ENCODE measurements at places on chromosomes 16 and 17. TPM values are rescaled to one million over a fixed set of nuclear protein-coding genes. Genes with fewer than 3 reads are reported as not detected.

DNA sequence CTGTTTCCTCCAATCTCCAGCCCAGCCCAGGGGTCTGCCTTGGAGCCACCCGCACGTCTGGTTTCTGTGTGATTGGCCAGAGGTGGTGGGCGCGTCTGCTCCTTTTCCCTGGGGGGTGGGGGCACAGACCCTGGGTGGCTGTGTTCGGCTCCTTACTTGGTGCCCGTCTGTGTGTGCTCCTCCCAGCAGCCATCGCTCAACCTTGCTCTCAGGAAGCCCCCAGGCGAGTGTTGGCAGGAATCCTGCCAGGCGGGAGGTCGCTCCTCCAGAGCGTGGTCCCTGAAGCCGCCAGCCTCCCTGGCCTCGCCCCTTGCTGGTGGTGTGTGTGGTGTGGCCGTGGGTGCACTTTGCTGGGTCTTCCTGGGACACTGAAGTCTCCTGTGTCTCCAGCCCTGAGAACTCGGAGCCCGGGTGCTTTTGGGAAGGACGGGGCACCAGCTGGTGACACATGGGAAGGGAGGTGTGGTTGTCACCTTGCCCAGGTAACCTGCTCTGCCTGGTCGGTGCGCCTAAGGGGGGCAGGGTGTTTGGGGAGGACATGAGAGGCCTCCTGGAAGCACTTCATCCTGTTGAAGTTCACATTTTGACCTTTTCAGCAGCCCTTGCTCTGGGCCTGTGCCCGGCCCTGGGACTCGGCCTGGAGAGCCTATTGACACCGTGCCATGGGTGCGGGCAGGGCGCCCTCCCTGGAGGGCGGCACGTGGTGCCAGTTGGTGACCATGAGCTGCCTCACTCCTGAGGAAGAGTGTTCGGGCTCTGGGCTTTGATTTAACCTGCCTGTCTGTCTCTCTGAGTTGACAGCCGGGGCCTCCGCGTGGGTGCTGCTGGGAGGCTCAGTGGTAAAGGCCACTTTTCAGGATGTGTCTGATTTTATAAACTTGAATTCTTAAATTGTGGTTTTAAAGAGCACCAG is 49.0 kb upstream of the ZNF750 start:
- no peaks in the 10 kb centered on the region for H3K27me3 ChIP-seq
- no peak for DNase-seq
- no peak overlapping the region for H3K27ac ChIP-seq
- no peaks in the 10 kb centered on the region for H3K36me3 ChIP-seq

- H3K4me1 ChIP-seq = no peaks in the 10 kb centered on the region
- H3K4me3 ChIP-seq = no peak overlapping the region
- no peak for DNase-seq
- no peaks in the 10 kb centered on the region for H3K27me3 ChIP-seq
These were observed 9.3 kb upstream of the USP7 start for GRCh38 chr16:8972843-8973586.

ABCC11 gene
- not detected for total RNA-seq

AMZ2 gene
- total RNA-seq = 69.1 TPM

GRCh38 chr16:84546669-84547545 is 42.4 kb upstream of the MEAK7 start:
- no peak for DNase-seq
- no peaks in the 10 kb centered on the region for H3K27me3 ChIP-seq
- H3K4me1 ChIP-seq = peaks cover 5% of the 10 kb centered on the region
- H3K4me3 ChIP-seq = no peak overlapping the region
- no peaks in the 10 kb centered on the region for H3K36me3 ChIP-seq

DNA sequence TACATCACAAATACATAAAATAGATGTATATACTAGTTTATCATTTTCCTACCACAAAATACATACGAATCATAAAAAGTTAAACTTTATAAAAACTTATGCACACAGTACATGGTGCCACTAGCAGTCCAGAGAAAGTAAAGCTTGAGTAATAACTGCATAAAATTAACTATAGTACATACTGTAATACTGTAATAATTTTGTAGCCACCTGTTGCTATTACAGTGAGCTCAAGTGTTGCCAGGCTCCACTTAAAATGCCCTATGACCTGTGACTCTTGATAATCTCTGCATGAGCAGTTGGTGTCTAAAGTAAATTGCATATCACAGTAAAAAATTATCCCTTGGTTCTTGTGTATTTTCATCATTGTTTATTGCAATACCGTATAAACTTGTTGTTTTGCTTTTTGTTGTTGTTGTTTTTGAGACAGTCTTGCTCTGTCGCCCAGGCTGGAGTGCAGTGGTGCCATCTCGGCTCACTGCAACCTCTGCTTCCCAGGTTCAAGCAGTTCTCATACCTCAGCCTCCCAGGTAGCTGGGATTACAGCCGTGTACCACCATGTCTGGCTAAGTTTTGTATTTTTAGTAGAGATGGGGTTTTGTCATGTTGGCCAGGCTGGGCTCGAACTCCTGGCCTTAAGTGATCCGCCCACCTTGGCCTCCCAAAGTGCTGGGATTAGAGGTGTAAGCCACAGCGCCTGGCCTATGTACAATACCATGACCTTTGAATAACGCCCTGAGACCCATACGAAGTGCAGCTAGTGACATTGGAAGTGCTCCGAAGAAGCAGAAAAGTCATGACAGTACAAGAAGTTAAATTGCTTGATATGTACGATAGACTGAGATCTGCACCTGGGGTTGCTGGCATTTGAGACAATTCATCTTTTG is 6.6 kb downstream of the LUC7L3 start:
- peaks cover 97% of the 10 kb centered on the region for H3K4me1 ChIP-seq
- H3K27me3 ChIP-seq = no peaks in the 10 kb centered on the region
- H3K27ac ChIP-seq = no peak overlapping the region

GRCh38 chr16:68202091-68202519 is 33.8 kb downstream of the ESRP2 start:
- H3K27me3 ChIP-seq = no peaks in the 10 kb centered on the region
- DNase-seq = no peak
- H3K4me1 ChIP-seq = peaks cover 7% of the 10 kb centered on the region
- H3K27ac ChIP-seq = no peak overlapping the region

GRCh38 chr16:1601031-1601430 is 10.8 kb downstream of the IFT140 start:
- peaks cover 54% of the 10 kb centered on the region for H3K36me3 ChIP-seq
- H3K4me1 ChIP-seq = no peaks in the 10 kb centered on the region
- no peak overlapping the region for H3K4me3 ChIP-seq

PIRT gene
- total RNA-seq = 0.42 TPM

GAST gene
- not detected for total RNA-seq

TSPOAP1 gene
- total RNA-seq = 19.0 TPM

DNA sequence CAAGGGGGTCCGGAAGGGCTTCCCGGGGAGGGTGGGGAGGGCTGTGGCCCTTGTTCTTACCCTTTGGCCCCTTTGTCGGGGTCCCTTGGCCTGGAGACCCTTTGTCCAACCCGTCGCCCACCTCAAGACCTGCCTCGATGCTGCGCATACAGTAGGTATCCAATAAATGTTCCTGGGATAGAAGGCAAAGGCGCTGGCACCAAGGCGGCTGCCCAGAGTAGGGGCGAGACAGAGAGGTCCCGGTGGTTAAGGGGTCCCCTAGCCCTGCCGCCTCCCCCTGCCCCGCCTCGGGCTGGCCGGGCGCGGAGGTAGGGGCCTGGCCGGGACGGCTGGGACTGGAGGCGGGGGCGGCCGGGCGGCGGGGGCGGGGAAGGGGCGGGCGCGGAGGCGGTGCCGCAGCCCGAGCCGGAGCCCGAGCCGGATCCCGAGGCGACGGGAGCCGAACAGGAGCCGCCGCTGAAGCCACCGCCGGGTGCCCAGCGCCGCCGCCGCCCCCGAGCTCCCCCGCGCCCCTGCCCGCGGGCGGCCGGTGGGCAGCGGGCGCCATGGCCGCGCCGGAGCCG is at the start of gene NHERF2:
TSS of gene NHERF2 (plus strand) at position 442 of the 563 bp plus-strand sequence. CDS start at position 546, 104 bp downstream.
- H3K4me1 ChIP-seq = peaks cover 42% of the 10 kb centered on the region
- H3K27ac ChIP-seq = peak within 1 kb of the TSS; percentile 77

XAF1 gene
- total RNA-seq = 16.5 TPM

TMEM100 gene
- total RNA-seq = 9.6 TPM

DNA sequence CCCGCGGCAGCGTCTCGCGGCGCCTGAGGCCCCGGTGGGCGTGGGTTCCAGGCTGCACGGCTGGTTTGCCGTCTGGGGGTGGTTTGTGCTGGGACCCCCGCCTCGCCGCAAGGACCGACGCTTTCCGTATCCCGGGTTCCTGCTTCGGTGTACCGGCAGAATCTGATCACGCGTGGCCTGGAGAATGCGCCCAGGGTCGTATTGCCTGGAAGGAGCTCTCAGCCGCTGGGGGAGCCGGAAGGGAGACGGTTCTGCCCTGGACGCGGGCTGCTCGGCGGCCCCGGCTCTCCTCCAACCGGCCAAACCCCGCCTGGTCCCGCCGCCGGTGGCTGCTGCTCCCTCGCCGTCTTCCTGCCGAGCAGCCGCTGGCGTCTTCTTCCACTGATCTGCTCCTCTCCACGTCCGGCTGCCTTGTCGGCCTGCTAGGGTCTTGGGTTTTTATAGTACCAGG is 39.8 kb downstream of the ZNF778 start:
- H3K36me3 ChIP-seq = no peaks in the 10 kb centered on the region
- peaks cover 10% of the 10 kb centered on the region for H3K27me3 ChIP-seq
- H3K4me3 ChIP-seq = peak overlapping the region; percentile 46
- no peak for DNase-seq

RASL10B gene
- total RNA-seq = 16.9 TPM

GRAPL gene
- total RNA-seq = 1.7 TPM

PRR35 gene
- not detected for total RNA-seq

KRTAP1-5 gene
- not detected for total RNA-seq

GRCh38 chr16:20271893-20272292 is 55.4 kb downstream of the GP2 start:
- no peaks in the 10 kb centered on the region for H3K36me3 ChIP-seq
- DNase-seq = no peak
- H3K4me1 ChIP-seq = no peaks in the 10 kb centered on the region
- H3K27me3 ChIP-seq = no peaks in the 10 kb centered on the region
- no peak overlapping the region for H3K4me3 ChIP-seq

DNA sequence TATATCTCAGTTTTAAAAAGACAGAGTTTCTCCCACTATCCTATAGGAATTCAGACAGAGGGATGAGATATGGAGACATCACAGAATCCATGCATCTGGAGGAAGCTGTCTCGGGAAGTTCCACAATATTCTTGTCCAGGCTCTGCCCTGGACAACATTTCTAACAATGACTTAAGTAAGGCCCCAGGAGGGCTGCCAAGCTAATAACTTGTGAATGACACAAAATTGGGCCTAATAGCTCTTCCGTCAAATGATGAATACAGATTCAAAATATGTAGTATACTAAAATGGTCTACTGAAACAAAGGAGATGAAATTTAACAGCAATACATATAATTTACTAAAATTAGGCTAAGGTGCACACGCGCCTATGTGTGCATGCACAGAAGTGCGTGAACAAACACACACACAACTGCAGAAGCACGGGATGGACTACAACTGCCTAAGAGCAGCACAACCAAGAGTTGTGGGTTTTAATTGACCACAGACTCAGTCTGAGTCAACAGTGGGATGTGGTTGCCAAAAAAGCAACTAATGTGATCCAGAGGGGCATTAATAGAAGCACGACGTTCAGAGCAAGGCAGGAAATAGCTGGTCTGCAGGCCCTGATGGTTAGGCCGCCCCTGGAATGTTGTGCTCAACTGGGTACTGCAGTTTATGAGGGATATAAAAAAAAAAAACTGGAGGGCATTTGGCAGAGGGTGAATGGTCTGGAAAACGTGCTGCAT is 26.3 kb upstream of the HS3ST2 start:
- H3K4me1 ChIP-seq = no peaks in the 10 kb centered on the region
- H3K4me3 ChIP-seq = no peak overlapping the region
- no peak for DNase-seq
- no peaks in the 10 kb centered on the region for H3K36me3 ChIP-seq
- no peaks in the 10 kb centered on the region for H3K27me3 ChIP-seq

VPS35 gene
- 62.3 TPM for total RNA-seq

GRCh38 chr17:66791347-66791746 is 43.6 kb upstream of the CACNG5 start:
- no peaks in the 10 kb centered on the region for H3K27me3 ChIP-seq
- DNase-seq = no peak
- no peak overlapping the region for H3K27ac ChIP-seq
- no peak overlapping the region for H3K4me3 ChIP-seq
- peaks cover 6% of the 10 kb centered on the region for H3K36me3 ChIP-seq

LPO gene
- not detected for total RNA-seq

DNA sequence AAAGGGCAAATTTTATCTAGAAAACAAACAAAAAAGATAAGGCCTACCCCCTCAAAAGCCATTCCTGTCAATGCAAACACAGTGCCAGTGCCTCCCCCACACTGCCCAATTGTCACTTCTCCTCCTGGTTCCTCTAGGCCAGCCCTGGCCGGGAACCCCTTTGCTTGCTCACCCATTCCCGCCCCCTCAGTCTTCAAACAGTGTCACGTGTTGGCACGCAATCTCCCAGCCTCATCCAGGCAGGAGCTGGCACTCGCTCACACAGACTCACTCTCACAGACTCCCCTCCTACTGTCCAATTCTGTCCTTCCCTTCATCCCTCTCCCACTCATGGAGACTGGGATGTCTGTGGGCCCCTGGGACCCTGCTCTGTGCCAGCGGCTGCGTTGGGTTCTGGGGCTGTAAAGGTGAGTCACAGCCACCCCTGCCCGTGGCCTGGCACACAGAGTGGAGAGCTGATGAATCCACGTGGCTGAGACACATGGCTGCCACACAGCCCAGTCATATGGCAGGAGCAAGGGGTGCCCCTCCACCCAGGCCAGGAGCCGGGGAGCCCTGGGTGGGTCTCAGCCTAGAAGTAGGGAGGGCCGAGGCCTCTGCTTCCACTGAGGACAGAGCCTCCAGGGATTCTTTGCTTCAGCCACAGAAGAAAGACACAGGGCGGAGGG is 54.8 kb downstream of the VAC14 start:
- no peak overlapping the region for H3K4me3 ChIP-seq
- peaks cover 71% of the 10 kb centered on the region for H3K4me1 ChIP-seq
- peaks cover 34% of the 10 kb centered on the region for H3K36me3 ChIP-seq
- H3K27me3 ChIP-seq = no peaks in the 10 kb centered on the region
- peak overlapping the region; percentile 86 for H3K27ac ChIP-seq
- DNase-seq = peak; percentile 96

GRCh38 chr16:71547168-71547567 is 20.9 kb downstream of the CHST4 start:
- DNase-seq = no peak
- no peaks in the 10 kb centered on the region for H3K36me3 ChIP-seq
- no peak overlapping the region for H3K27ac ChIP-seq
- no peak overlapping the region for H3K4me3 ChIP-seq
- no peaks in the 10 kb centered on the region for H3K4me1 ChIP-seq

CTRL gene
- total RNA-seq = 0.99 TPM

DNA sequence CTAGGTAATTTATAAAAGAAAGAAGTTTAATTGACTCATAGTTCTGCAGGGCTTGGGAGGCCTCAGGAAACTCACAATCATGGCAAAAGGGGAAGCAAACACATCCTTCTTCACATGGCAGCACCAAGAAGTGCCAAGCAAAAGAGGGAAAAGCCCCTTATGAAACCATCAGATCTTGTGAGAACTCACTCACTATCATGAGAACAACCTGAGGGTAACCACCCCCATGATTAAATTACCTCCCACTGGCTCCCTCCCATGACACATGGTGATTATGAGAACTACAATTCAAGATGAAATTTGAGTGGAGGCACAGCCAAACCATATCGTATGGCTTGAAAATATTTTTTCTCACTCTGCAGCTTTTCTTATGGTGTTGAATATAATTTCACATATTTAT is 151.7 kb downstream of the ANKFN1 start:
- no peak overlapping the region for H3K27ac ChIP-seq
- DNase-seq = peak; percentile 14
- H3K4me3 ChIP-seq = no peak overlapping the region
- H3K4me1 ChIP-seq = no peaks in the 10 kb centered on the region
- no peaks in the 10 kb centered on the region for H3K27me3 ChIP-seq
- no peaks in the 10 kb centered on the region for H3K36me3 ChIP-seq

All from esophagus muscularis mucosa (tissue), 4 donors.